Activated T-helper 1 cell treated with anti-CD3 and anti-CD28 coated beads, Interleukin-2, amount 50 U/mL, for 16 hours (primary cell): ENCODE measurements at places on chromosomes 3 and 15.

DNA sequence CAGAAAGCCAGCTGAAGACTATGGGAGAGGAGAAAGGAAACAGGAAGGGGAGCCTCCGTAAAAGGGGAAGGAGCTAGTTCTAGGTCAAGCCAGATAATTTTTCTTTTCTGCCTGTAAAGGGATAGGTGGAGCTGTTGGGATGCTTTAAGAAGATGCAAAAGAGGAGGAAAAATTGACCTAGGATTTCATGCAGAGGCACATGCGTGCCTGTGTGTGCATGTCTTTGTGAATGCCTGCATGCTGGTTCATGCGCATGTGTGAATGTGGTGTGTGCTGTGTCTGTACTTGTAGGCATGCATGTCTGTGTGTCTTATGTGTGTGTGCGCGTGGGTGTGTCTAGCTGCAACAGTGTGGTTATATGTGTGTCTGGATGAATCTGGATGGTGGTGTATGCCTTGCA is 27.3 kb downstream of the CCDC33 start:
- DNase-seq = no peak

DNA sequence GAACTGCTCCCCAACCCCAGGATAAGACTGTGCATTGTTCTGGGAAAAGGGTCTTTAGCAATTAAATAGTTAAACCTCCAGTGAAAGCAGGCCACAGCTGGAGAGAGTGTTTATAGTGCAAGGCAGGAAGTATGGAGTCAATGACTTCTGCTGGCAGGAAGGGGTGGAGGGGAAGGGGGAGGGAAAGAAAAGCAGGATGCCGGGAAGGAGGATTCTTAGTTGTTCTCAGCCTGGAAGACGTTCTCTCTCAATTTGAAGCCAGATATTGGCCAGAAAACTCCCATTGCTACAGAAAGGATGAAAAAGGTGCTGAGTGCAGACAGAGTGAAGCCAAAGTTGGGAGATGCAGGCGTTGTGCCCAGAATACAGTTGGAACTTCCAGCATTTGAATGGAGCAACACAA is 35.7 kb upstream of the ACTL6A start:
- no peak for DNase-seq

GRCh38 chr15:68203486-68203885 is 1.6 kb downstream of the CALML4 start:
- no peak for DNase-seq

DNA sequence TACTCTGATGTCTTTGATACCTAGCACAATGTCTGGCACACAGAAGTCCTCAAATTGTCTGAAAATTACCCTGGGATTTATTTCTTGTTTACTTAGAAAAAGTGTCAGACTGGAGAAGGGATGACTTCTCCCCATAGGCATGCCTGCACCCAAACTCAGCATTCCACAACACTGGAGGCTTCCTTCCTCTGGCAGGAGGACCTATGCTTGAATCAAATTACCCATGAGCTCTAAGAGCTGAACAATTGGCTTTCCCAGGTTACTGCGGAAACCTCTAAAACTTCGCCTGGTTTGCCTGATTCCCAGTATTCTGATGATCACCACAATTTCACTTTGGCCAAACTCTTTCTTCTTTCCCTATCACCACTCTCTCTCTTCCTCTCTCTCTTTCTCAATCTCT is 217.4 kb downstream of the DIPK2A start:
- DNase-seq = no peak

GRCh38 chr15:64696481-64696880 is 78.9 kb downstream of the RBPMS2 start:
- DNase-seq = no peak

GRCh38 chr3:46214751-46215352 is 6.7 kb upstream of the CCR1 start:
- DNase-seq = no peak

- DNase-seq = no peak
These were observed 12.5 kb downstream of the DOCK3 start for GRCh38 chr3:50687127-50687751.

- no peak for DNase-seq
These were observed 6.0 kb downstream of the TIPARP start for GRCh38 chr3:156680243-156680914.

DNA sequence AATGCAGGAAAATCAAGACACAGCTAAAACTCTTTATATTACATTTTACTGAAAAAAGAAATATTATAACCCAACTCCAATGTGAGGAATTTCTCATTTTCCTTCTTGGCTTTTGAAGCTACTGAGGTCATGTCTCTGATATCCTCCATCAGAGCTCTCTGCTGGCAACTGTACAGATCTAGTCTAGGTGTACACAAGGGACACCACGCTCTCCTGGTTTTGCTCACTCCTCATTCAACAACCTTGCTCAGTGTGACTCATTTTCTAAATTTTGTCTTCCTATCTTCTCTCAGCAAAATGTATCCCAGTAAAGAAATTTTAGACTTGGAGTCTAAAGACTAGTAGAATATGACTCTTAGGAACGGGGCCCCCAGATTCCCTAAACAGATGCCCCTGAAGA is 144.3 kb downstream of the KCNMB2 start:
- no peak for DNase-seq

GRCh38 chr3:183825456-183826161 is at the start of gene MAP6D1:
Gene MAP6D1, minus strand, starts transcription at chr3:183825577. Its CDS starts 30 bp downstream, at chr3:183825547.
- peak; percentile 23 for DNase-seq

- no peak for DNase-seq
These were observed 84.6 kb upstream of the DCBLD2 start for GRCh38 chr3:98986073-98986472.

DNA sequence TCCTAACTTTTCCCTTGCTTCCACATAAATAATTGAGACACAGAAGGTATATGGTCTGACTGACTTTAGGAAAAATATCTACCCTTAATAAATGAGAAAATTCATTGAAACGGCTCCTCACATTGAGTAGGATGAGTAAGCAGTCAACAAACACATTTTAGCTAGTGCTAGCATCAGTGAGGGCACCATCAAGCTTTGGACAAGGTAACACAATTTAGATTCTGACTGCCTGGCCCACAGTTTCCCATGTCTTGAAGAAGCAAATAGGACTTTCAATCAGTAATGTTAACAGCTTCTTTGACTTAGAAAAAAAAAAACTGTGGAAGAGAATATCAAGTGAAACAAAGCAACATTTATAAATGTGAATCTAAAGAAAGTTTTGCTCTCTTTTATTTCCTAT is 70.1 kb upstream of the MBNL1 start:
- no peak for DNase-seq

- DNase-seq = no peak
These were observed 52.9 kb downstream of the HERC2 start for GRCh38 chr15:28269097-28269496.

- DNase-seq = no peak
These were observed 53.5 kb downstream of the TOP2B start for GRCh38 chr3:25611193-25611592.

GRCh38 chr15:40894681-40895448 is 615 bp downstream of the VPS18 start:
- DNase-seq = peak; percentile 37

DNA sequence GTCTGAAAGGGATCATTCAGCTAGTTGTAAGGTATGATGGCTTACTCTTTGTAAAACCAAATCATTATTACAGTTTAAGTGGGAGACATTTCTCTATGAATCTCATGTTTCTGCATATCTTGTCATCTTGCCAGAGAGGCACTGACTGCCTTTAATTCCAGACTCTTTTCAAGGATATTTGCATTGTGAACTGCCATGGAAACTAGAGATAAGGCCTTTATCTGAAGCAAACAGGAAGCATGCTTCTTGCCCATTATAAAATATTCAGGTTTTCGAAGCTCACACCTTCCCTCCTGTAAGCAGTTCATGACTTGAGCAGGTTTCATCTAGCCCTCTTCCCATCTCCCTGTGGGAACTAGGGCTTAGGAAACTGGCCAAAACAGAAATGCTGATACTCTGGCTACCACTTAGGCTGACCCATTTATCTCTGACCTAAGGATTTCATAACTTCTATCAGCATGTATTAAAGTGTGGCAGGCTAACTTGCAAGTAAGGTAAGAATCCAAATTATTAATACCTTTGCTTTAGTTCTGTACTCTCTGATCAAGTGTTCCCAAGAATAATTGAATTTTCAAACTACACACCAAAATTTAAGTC is 326.6 kb upstream of the ALCAM start:
- DNase-seq = no peak

DNA sequence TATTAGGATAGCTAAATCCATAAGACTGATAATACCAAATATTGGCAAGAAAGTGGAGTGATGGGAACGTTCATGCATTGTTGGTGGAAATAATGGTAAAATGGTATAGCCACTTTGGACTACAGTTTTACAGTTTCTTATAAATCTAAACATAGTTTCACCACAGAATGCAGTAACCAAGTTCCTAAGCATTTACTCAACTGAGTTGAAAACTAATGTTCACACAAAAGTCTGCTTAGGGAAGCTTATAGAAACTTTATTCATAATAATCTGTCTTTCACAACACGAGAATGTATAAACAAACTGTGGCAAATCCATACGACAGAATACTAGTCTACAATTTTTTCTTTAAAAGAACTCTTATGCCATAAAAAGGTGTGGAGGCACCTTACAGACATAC is 969.3 kb downstream of the FHIT start:
- DNase-seq = no peak

DNA sequence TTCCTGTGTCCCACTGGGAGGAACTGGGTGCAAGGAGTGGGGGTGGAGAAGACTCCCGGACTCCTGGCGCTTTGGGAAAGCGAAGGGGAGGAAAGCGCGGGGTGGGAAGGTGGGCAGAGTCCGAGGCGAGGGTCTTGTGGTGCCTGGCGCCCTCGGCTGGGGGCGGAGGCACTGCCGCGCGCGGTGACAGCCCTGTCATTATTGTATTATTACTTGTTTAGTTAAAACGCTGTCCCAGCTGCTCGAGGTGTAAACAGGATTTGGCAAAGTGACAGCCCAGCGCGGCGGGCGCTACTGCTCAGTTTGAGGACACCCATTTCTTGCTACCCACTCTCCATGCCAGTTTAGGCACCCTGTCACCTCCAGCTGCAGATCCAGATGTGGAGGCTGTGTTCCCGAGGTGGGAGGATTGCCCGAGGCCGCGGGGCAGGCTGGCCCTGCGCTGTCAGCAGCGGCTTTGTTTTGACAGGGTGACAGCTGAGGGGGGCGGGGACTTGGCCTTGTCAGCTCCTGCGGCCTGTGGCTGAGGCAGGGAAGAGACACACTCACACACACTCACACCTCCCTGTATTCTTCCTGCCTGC is 1.0 kb downstream of the KAT2B start:
- DNase-seq = peak; percentile 51

DNA sequence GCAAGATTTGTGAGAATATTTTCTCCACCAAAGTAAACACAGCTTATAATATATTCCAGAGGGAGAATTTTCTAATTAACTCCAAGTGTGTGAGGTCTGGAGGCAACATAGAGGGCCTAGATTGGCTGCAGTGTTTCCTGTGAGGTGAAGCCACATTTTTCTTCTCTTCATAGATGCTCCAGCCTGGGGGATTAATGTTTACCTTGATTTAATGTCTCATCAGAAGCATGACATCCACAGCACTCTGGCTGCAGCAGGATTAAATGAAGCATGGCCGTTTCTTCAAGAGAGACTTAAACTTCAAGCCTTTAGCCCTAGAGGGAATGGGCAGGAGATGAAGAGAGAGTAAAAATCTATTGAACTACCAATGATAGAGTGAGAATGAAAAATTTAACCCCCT is 137.9 kb upstream of the ZBTB20 start:
- DNase-seq = no peak

- DNase-seq = no peak
These were observed 10.9 kb upstream of the PIGZ start for GRCh38 chr3:196979545-196979944.

- DNase-seq = no peak
These were observed 128.6 kb upstream of the ADPGK start for GRCh38 chr15:72912121-72912520.

- no peak for DNase-seq
These were observed 71.4 kb downstream of the TFDP2 start for GRCh38 chr3:142077859-142078500.

DNA sequence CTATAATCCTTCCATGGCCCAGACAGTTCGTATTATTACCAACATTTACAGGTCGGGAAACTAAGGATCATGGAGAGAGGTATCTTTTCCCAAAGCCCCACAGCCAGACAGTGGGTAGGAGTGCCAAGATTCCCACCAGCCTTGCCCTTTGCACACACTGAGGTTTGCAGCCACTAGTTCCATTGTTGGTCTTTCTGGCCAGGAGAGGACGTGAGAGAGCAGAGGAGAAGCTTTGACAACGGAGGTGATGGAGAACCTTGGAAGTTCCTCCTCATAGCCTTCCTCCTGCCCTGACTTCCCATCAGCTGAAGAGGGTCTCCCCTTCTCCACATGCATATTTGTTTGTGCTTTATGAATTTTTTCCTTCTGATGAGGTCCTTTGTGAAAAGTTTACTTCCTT is 50.5 kb upstream of the PLCL2 start:
- no peak for DNase-seq

GRCh38 chr15:56031402-56031801 is 38.0 kb upstream of the NEDD4 start:
- no peak for DNase-seq

GRCh38 chr3:150069154-150069527 is 98.4 kb upstream of the PFN2 start:
- no peak for DNase-seq

GRCh38 chr3:111732252-111732879 is 126.7 kb upstream of the PHLDB2 start:
- DNase-seq = no peak

- no peak for DNase-seq
These were observed 598.5 kb downstream of the PDCD6IP start for GRCh38 chr3:34396956-34397355.
